NCI-H2029 treated with DMSO at 0.1 percent for 48 hours (cell line): ENCODE measurements at places on chromosomes 13 and 19.

DNA sequence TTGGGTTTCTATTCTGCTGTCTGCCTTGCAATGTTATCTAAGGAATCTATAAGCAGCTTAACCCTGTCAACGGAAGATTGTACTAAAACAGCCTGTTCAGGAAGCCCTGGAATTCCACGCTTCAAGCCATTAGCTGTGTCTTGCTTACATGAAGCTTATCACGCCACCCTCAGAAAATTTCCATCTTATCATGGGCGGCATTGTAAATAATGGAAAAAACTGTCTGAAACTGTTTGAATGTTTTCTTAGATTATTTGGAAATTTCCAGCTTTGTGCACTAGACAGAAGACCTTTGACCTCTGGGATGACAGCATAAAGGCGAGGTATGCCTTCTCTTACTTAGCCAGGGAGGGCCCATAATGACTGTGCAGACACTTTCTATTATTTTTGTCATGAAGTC is 319.7 kb downstream of the KCNRG start:
- no peak for DNase-seq

DNA sequence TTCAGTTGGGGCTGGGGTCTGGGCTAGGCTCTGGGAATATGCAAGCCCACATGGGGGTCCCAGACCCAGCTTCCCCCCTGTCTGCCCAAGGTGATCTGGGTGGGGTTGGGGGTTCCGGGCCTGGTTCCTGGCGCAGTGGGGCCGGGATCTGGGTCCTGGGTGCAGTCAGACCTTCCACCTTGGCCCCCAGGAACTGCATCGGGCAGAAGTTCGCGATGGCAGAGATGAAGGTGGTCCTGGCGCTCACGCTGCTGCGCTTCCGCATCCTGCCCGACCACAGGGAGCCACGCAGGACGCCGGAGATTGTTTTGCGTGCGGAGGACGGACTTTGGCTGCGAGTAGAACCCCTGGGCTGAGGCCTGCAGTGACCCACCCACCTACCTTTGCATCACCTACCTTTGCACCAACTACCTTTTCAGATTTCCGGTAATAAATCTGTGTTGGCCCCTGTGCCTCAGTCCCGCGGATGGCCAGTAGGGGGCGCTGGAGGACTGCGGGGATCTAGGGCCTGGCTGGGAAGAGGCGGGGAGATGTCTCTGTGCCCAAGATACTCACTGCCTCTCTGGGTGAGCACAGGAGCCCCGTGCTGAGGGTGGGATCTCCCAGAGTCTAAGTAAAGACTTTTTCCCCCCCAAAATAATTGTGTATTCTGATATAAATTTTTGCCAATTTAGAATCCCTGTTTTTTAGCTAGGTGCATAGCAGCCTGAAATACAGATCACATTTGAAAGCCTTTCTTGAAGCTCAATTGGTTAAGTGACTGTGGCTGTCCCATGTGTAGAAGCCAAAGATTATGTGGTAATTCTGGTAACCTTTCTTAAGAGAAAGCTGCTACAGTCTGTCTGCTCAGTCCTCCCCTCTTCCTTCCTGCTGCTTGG is 11.5 kb upstream of the CYP4F3 start:
- peak; percentile 84 for DNase-seq

DNA sequence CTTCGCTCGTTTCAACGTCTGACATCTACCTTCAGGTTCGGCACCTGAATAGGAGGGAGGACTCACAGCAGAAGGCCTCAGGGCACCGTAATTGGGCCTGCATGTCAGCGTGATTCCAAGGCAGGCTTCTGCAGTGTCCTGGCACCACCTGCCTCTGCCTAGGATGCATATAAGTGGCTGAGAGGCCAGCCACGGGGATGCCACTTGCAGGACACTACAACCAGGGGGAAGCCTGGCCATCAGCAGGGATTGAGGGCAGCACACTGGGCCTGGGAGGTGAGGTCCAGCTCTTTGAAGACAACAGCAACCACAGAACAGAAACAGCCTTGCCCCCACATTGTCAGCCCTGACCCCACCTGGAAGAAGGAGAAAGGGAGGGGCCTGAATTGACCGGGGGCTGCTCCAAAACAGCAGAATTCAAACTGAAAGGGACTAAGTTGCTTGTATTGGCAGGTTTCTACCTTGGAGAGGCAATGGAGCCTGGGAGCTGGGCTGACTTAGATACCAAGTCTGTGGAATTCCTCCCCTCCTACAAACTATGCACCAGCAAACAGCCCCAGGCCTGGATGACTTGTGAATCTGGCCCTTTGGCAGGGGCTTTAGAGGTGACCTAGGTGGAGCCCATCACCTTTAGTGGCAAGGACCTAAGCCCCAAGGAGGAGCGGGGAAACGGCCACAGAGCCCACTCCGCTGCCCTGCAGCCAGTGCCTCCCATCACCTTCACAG is 34.1 kb upstream of the POMP start:
- no peak for DNase-seq

- no peak for DNase-seq
Measured at GRCh38 chr19:644363-644762, 4.7 kb downstream of the FGF22 start.

- DNase-seq = no peak
Measured at GRCh38 chr19:2618611-2619010, 83.9 kb downstream of the GNG7 start.

DNA sequence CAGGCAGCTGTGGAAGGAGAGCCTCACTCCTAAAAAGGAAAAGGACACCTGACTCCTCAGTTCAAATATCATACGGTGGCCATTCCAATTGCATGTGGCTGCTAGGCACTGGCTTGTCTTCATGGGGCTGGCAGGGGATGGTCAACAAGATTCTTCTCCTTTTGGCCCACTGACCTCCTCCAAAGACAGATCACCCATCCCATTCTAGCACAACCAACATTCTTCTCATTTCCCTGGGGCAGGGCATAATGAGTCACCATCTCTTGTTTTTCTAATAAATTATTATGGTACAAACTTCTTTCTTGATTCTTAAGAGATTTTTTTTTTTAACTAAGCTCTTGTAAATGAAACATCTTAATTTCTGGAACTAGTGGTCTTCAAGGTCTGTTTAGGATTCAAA is 136.7 kb upstream of the NBEA start:
- no peak for DNase-seq
